ENCODE measurements at places on chromosomes 3 and 15.

DNA sequence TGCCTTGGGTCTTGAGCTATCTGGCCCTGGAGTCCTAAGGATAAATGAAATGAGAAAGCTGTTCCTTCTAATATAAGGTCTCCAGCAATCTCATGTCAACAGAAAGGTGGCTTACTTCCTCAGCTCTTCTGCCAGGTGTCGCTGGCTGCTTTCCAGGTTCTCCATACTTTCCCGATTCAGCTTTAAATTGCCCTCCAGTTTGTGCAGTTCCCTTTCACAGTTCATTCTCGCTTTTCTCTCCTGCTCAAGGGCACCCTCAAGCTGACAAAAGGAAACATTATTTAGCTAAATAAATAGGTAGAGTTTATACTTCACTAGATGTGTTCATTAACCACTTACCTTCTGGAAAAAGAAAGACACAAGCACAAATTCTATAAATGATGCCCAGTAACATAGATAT is 73.0 kb downstream of the MYH15 start:
- DNase-seq, result no peak

GRCh38 chr15:95635666-95636065 is 694.8 kb upstream of the NR2F2 start:
- DNase-seq, result no peak

- no peak for DNase-seq
These were observed 66.8 kb upstream of the PXYLP1 start for GRCh38 chr3:141164852-141165251.

GRCh38 chr3:11434017-11434526 is 161.9 kb downstream of the ATG7 start:
- peak; percentile 5 for DNase-seq

- no peak for DNase-seq
These were observed 20.4 kb upstream of the NFKBIZ start for GRCh38 chr3:101828691-101829436.

GRCh38 chr3:156637480-156638022 is 36.8 kb upstream of the TIPARP start:
- DNase-seq, result no peak

- DNase-seq, result no peak
These were observed 109.8 kb upstream of the MANF start for GRCh38 chr3:51275111-51275805.

DNA sequence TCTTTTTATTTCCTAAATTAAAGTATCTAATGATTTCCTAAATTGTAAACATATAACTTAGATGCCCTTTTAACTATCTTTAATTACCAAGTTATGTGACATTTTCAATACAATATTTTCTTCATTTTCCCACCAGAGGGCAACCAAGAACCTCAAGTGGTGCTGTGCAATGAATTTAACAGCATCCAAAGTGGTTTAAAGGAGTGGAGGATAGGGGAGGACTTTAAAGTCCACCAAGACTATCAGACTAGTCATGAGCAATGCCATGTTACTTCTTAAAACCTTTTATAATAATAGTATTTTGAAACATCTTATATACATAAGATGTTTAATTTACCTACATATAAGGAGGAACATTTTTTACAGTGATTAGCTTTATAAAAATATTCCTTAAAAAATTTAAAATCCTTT is 74.4 kb downstream of the DLG1 start:
- peak; percentile 16 for DNase-seq

DNA sequence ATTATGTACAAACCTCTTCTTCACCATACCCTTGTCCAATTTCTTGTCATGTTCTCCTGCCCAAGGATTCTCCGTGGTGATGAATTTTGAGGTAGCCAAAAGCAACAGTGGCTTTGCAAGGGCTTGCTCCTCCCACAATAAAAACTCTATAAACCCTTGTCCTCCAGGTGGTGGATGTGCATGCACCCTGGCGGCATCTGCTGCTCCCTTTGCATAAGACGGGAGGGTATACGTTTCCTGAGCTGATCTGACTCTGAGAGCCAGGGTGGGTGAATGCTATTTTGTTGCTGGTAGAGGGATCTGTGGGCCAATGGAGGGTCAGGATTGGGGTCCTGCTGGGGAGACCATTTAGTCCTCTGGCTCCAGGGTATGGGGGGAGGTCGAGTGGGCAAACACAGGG is 5.4 kb downstream of the DNAH1 start:
- DNase-seq, result no peak

GRCh38 chr3:100761951-100762350 is 52.7 kb downstream of the TFG start:
- no peak for DNase-seq

DNA sequence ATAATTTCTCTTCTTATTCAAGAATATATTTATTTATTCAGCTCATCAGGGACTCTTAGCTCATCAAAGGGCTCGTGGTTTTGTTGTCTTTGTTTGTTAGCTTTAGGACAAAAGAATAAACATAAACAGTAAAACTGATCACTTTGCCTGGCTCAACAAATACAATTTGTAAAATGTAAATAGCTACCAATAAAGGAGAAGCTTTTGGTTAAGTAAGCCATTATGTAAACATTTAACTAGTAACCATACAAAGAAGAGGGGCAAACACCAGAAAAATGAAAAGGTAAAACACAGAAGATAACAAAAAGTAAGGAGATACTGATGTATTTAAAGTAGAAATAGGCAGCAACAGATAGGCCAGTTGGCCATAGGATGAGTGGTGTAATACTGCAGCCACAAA is 761.7 kb downstream of the ROBO1 start:
- DNase-seq, result no peak

GRCh38 chr15:57973534-57973933 is 92.0 kb downstream of the ALDH1A2 start:
- DNase-seq, result no peak

GRCh38 chr15:59997070-59997701 is 6.9 kb upstream of the FOXB1 start:
- no peak for DNase-seq

GRCh38 chr3:64463981-64464380 is 223.8 kb downstream of the ADAMTS9 start:
- DNase-seq, result no peak

- DNase-seq, result no peak
These were observed 55.9 kb upstream of the PLCL2 start for GRCh38 chr3:16828815-16829214.

- DNase-seq, result no peak
These were observed 133.7 kb upstream of the UBE2E1 start for GRCh38 chr3:23671851-23672589.

DNA sequence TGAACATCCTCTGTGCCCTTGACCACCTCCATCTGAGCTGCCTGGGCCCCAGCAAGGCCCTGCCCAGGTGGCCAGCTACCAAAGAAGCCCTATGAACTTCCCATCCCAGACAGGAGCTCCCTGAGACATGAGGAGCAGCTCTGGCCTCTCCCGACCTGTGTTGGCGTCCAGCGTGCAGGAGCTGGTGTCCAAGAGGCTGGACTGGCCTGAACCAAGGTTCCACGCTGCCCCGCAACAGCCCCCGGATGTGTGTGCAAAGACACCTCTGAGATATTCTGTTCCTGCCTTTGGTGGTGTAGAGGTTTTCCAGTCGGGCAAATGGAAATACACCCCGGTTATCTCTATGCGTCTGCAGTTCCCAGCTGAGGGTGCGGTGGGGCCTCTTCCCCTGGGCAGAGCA is 42.1 kb downstream of the WNT7A start:
- DNase-seq, result no peak

GRCh38 chr3:53089511-53089910 is 40.7 kb downstream of the RFT1 start:
- no peak for DNase-seq

GRCh38 chr15:49904296-49904695 is 214.7 kb downstream of the ATP8B4 start:
- DNase-seq, result no peak

DNA sequence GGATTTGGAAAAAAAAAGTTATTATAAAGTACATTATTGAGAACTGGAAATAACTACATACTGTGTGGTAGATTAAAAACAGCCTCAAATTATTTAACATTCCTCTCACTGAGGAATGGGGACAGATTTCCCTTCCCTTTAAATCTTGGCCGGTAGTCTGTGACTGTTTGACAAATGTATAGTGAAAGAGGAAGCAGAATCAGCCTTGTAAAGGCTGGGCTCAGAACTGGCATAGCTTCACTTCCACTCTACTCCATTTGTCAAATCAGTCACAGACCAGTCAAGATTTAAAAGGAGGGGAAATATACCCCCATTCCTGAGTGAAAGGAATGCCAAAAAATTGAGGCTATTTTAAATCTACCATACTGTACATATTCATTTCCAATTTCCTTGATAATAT is 18.2 kb upstream of the B4GALT4 start:
- DNase-seq, result no peak

DNA sequence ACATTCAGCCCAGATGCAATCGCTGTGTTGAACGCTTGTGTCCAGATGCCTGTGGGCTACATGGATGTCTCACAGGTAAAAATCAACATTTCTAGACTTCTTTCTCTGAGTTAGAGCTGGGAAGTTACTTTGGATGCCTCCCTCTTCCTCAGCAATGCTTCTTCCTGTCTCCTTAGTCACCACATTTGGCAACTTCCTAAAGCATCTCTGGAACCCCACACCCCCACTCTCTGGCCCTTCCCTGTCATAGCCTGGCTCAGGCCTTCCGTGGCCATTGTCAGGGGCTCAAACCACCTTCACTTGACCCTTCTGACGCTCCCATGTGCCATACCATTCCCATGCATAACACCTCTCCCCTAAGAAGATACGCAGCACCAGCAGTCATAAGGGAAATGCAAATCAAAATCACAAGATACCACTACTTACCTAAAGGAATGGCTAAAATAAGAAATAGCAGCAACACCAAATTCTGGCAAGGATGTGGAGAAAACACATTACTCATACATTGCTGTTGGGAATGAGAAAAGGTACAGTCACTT is 21.6 kb upstream of the RGMA start:
- DNase-seq, result no peak

GRCh38 chr3:100776746-100777145 is 67.5 kb downstream of the TFG start:
- DNase-seq, result no peak

DNA sequence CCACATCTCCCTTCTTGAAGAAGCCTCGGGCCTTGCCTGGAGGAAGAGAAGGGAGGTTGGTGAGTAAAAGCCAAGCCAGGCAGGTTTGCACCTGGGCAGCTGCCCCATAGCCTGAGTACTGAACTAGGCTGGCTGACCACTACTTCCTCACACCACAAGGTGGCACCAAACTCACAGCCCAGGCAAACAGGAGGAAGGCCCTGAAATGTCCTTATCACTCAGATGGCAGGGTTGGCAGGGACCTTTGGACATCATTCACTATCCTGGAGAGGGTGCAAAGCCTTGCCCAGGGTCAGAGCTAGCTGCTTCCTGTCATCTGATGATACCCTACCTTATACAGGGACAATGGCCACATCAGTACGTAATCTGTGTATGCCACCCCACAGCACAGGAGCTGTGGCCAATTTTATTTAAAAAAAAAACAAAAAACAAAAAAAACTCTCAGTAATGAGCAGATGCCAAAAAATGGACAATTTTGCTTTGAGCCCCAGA is 2.2 kb upstream of the GRAMD2A start:
- no peak for DNase-seq

DNA sequence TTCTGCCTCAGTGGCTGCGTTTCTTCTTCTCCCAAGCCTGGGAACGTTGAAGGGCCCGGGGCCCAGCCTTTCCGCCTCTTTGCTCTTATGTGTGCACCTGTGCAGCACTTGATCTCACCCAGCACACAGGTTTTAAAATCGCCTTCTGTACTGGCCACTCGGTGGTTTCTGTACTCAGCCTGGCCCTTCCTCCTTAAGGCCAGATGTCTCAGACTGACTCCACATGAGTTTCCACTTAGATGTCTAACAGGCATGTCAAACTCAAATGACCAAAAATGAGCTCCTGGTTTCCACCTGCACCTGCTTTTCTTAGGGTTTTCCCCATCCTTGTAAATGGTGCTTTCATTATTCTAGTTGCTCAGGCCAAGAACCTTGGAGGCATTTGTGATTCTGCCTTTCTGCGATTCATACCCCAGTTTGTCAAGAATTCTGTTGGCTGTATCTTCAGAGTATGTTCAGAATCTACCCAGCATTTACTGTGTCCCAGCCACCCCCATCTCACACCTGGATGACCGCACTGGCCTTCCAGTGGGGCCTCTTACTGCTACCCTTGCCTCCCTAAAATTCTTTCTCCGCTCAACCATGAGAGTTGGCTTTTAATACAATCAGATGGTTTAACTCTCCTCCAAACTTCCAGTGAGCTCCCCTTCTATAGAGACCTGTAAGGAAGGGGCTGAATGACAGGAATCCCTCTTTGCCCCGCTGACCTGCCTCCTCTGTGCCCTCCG is 2.2 kb upstream of the TRAK1 start:
- no peak for DNase-seq

All from kidney epithelial cell (primary cell).